ENCODE measurements at places on chromosomes 6 and 20.

DNA sequence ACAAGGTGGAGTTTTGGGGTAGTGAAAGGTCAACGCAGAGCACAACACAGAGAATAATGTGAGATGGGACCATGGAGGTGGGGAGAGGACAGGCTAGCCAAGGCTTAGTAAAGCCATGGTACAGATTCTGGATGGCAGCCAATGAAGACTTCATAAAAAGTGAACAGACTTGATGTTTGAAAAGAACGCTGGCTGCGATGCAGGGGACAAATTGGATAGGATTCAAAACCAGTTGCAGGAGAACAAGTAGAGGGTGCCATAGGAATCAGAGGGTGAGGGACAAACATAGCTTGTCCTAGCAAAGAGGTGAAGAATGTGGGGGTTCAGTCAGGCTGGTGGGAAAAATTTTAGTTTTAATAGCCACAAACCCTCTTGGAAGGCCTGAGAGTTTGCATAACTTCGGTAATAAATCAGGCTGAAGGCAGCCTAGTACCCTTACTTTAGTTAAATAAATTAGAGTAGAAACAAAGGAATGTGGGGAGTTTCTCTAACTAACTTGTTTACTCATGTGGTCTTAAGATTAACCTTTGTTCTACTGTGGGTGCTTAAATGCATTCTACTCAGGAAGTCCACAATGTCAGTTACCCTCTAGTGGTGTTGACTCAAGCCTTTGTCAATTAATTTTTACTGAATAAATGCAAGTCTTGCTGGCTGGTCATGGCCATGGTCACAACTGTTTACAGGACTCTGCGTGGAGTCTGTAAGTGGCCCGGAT, 216.4 kb downstream of the C6orf118 start:
- no peak for DNase-seq

- DNase-seq = no peak
These were observed 39.0 kb downstream of the MTRES1 start for GRCh38 chr6:107066697-107067659.

GRCh38 chr20:61759286-61760065, 306.2 kb downstream of the TAF4 start:
- no peak for DNase-seq

DNA sequence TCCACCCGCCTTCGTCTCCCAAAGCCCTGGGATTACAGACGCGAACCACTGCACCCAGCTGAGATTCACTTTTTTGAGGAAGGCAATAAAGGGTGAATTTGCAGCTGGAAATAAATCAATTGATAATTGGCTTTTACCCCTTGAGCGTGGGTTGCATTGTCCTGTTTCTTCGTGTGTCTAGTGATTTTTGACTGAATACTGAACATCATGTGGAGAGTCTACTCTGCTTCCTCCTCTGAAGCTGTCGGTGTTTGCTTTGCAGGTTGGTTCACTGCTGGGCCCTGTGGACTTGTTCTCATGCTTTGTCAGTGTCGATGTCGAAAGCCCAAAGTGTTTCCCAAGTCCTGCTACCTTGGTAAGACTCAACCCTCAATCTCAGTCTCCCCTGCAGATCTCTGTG, 5.8 kb upstream of the EEF1A2 start:
- DNase-seq = no peak

GRCh38 chr6:64489763-64490162, 854.2 kb downstream of the PHF3 start:
- DNase-seq = no peak

DNA sequence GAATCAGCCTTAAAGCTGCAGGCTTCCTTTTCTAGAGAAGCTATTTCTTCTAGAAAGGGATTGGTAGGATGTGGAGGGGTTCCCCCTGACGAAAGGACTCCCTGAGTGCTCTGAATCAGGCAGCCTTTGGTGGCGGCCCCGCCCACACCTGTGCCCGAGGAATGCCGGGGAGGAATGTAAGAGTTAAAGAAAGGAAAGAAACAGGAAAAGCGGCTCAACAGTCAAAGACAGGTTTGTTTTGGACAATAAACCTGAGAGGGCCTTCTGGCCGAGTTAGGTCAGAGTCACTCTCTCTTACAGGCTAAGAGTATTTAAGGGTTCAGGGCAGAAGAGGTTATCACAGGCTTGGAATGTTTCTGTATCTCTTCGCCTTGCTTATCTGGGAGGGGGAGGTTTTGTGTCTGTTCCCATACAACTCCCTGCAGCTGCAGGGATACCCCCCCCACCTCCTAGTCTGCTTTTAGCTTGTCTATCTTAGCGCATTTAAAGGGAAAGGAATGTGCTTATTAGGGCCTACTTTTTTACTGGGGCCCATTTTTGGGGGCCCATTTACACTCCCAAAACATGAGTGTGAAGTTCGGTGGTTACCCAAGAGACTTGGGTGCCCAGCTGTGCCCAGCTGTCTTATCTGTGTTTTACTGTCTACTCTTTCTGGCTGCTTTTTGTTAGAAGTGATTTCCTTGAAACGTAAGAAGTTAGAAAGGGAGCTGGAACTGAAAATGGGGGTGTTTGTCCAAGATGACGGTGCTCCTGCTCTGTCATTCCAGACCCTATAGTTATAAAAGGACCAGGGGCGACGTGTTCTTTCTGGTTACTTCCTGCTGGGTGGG, 32.8 kb downstream of the DYNLT1 start:
- no peak for DNase-seq

GRCh38 chr6:24910961-24911725, 24.6 kb downstream of the RIPOR2 start:
- DNase-seq = peak; percentile 19

All from cardiac fibroblast (primary cell).